ENCODE measurements at places on chromosomes 5 and 9.
A peak's percentile ranks its signal among the peaks of the same experiment; 100 is the strongest.

- DNase-seq = peak; percentile 27
These were observed 436 bp upstream of the EMB start for GRCh38 chr5:50441493-50441955.

DNA sequence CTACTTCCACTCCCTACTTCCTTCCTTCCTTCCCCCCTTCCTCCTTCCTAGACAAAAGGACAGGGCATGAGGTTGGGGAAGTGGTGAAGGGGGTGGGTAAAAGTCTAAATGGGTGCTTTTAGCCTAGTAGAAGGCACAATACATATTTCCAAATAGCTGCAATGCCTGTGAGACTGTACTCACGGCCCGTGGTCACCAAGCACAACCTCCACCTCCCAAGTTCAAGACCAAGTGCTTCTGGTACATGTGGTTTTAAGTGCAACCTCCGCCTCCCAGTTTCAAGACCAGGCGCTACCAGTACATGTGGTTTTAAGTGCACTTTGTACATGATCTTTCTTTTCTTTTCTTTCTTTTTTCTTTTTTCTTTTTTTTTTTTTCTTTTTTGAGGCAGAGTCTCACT lies 14.5 kb upstream of the NTNG2 start:
- DNase-seq = peak; percentile 48

DNA sequence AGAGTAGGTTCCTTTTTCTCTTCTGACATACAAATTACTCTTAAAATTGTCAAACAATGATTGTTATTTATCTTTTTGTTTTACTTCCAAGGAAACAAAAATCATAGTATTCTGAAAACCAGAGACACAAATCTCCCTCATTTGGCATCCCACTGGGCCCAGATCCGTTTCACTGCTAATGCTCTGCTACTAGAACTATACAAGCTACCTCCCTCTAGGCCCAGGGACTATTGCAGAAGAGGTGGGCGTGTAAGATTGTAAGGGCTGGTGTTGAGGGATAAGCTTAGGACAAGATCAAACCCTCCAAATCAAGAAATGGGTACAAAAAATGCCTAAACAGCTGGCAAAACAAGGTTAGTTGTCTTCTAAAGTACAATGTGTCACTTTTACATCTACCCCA lies 928.9 kb upstream of the CDH10 start:
- no peak for DNase-seq

DNA sequence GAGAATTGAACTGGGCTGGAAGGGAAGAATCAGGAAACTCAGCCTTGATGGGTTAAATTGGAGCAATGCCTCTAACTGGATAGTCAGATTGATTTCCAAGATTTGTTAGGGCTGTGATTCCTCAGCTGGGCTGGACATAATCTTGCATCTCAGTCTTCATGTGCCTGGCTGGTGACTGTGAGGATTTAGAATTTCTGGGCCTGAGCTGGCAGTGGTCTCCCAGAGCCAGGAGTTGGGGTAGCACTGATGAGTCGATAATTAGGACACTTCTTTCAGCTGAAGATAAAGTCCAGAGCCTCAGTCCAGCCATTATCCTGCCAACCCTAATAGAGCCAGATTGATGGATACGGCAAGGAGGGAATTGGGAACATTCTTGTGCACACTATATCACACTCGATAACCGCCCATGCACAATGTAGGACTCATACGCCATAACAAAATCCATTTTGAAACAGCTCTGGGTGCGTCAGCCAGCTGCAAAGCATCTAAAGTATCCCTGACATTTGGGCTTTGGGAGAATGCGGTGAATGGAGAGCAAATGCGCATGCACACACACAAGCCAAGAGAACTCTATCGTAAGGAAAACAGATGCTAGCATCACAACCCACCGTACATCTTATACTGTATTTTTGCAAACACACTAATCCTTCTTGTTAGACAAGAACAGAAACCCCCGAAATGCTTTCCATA lies 405.1 kb upstream of the KLF4 start:
- DNase-seq = no peak

- DNase-seq = peak; percentile 74
These were observed 58.7 kb upstream of the TNFSF8 start for GRCh38 chr9:114988962-114989599.

GRCh38 chr5:6404129-6404528 lies 25.8 kb upstream of the MED10 start:
- DNase-seq = no peak

DNA sequence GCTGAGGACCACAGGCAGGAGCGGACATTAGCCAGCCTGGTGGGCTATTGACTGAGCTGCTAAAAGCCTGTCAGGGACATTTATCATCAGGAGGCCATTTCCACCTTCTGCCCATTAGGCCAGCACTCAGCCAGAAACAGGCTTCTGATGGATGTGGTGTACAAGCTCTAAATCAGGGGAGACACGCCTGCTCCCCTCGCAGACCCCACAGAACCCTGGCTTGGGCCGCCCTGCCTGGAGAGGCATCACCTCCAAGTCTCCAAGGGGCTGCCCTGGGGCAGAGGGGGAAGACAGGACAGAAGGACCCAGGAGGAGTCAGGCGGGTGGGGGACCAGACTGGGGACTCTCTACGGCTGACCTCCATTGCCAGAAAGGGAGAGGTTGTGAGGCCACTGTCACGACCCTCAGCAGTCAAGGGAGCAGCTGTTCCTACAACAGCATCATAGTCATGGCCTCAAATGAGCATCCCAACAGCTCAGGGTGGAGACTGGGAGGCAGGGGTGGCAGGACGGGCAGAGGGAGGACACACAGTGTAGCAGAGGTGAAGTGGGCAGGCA lies 24.0 kb upstream of the TRIM14 start:
- DNase-seq = no peak

DNA sequence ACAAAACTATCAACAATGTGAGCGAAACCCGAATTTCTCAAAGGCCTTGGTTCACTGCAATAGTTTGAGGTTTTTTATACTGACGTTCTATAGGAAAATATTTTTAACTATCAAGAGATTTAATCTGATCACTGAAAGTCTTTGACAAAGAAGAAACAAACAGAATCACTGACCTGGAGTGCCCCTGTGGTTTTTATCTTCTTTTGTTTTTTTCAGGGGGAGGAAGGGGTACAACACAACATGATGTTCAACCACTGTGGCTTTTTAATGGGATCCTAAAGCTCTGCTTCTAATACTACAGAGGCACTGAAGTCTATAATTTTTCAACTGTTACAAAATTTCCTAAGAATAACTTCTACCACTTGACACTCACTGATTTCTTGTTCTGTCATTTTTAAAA lies 185.9 kb downstream of the AP3B1 start:
- no peak for DNase-seq

DNA sequence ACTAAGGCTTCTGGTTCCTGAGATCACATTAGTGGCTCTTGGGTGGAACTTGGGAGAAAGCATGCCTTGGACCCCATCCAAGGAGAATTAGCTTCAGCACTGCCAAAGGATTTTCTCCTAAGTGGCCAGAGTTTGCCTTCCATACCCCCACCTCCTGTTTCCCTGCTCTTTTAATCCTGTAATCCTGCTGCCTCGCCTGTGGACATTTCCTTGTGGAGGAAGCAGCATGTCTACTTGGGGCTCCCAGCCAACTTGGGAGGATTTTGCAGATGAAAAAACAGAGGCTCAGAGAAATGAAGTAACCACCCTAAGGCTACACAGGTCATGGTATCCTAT lies 1.6 kb downstream of the ARSI start:
- no peak for DNase-seq

DNA sequence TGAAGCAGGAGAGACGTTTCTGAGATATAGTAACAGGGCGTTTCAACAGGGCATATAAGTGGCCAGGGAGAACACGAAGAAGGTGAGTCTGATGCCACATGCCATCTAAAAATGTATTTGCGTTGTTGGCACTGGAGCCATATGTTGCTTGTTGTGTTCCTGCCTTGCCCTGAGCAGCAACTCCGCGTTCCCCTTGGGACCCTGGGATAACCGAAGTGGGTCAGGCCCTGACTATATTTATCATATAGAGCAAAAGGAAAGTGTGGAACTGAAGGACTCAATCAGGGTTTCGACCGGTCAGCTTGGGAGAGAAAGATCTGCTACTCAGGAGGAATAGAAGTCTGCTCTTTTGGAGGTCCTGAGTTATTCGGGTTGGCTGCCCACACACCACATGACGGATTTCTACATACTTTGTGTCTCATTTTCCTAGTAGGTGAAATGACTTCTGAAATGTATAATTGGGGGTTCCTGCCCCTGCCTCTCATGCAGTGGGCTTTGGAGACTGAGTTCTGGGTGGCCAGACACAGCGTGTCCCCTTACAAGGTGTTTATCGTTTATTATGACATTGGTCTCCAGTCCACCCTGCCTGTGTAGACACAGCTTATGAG lies 3.0 kb downstream of the STC2 start:
- no peak for DNase-seq

GRCh38 chr9:13118313-13118712 lies 161.2 kb downstream of the MPDZ start:
- no peak for DNase-seq

GRCh38 chr9:119418721-119419120 lies 49.5 kb upstream of the BRINP1 start:
- DNase-seq = no peak

GRCh38 chr5:43530648-43531047 lies 15.7 kb upstream of the C5orf34 start:
- no peak for DNase-seq

DNA sequence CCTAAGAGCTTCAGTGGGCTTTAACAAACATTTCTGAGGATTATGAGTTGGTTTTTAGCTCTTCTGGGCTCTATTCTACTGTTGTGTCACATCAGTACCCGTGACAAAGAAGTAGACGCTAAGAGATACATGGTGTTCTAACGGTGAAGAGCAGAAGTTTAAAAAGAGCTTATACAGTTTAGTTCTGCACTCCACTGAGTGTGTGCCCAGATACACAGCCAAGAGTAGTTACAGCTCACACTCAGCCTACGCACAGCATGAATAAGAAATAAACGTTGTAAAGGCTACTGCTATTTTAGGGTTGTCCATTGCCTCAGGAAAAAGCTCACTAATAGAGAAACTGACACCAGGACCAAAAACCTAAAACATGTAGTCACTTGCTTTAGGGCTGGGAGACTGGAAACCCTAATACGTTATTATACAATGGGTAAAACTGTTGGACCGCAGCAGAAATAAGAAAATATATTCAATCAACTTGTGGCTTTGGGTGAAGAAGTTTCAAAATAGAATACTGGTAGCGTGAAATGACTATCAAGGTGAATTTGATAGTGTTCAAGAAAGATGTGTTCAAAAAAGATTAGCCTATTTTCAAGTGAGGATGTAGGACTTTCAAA lies 34.7 kb downstream of the PSIP1 start:
- DNase-seq = no peak

DNA sequence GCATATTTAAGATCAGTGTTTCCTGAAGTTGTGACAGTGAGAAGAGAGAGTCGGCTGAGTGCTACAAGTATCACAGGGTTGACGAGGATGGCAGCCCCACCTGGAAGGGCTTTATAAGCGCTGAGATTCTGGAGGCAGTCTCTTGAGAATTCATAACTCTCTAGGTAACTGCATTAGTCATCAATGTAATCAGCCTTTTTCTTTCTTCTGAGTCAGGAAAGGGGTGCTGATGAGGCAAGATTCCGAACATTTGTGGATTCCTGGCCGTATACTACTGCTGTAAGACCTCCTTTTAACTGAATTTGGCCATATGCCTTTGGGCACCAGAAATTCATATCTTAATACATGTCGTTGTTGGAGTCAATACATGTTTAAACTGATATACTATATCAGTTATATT lies 6.6 kb upstream of the RNF20 start:
- no peak for DNase-seq

Measured in activated CD4-positive, alpha-beta T cell treated with anti-CD3 and anti-CD28 coated beads, Interleukin-2, amount 50 U/mL, for 16 hours (primary cell).